ENCODE measurements at places on chromosomes 11 and 22.

DNA sequence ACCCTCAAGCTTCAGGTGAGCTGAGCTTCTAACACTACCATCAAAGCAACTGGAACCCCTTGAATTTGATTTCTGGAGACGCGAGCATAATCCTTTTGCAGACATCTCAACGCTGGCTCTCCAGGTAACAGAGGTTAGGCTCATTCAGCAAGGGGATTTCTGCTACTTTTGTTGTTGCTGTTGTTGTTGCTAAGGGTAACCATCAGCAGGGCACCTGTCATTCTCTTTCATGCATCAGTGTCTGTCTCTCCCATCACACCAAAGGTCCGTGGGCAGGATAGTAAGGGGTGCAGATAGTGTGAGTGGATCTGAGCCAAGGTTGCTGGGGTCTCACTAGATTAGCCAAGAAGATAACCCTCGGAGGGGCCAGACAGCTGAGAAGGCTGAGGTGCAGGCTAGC lies 90.3 kb downstream of the TP53I11 start:
- peaks cover 50% of the 10 kb centered on the region for H3K4me1 ChIP-seq
- H3K4me3 ChIP-seq: no peak overlapping the region
- 0 out of 2 replicates have a peak, but pooled peaks cover 5% of the 10 kb centered on the region for H3K36me3 ChIP-seq
- peaks cover 34% of the 10 kb centered on the region for H3K27me3 ChIP-seq
- DNase-seq: no peak
- no peak overlapping the region for H3K27ac ChIP-seq

DNA sequence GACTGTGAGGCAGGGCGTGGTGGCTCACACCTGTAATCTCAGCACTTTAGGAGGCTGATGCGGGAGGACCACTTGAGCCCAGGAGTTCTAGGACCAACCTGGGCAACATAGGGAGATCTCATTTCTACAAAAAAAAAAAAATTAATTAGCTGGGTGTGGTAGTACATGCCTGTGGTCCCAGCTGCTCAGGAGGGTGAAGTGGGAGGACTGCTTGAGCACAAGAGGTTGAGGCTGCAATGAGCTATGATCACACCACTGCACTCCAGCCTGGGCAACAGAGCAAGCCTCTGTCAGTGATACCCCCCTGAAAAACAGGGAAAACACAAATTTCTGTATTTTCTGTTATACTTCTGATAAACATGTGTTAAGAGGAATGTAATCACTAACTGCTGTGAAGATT lies 57.8 kb upstream of the ARHGAP32 start:
- H3K27me3 ChIP-seq: no peaks in the 10 kb centered on the region
- H3K27ac ChIP-seq: peak overlapping the region; percentile 88
- peak overlapping the region; percentile 81 for H3K4me3 ChIP-seq
- peaks cover 63% of the 10 kb centered on the region for H3K4me1 ChIP-seq
- DNase-seq: no peak
- H3K36me3 ChIP-seq: no peaks in the 10 kb centered on the region

GRCh38 chr22:37079668-37080171 lies 28.2 kb downstream of the KCTD17 start:
- no peak overlapping the region for H3K27ac ChIP-seq
- H3K4me3 ChIP-seq: no peak overlapping the region
- no peaks in the 10 kb centered on the region for H3K36me3 ChIP-seq
- DNase-seq: peak; percentile 41
- H3K27me3 ChIP-seq: peaks cover 34% of the 10 kb centered on the region
- H3K4me1 ChIP-seq: peaks cover 15% of the 10 kb centered on the region

DNA sequence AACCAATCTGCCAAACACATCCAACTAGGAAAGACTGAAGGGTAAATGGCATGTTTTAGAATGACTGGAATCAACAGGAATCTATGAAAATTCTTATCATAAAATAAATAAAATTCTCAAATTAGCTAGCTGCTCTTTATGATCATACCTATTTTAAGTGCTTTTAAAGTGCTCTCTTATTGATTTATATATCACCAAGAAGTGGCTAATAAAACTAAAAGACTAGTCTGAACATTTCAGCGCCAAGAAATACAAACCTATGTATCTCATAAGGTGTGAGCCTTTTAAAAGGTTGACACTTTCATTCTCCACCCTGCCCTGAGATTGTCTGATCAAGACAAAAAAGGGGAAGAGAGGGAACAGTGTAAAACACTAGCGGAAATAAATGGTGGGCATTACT lies 136.8 kb upstream of the ARHGAP42 start:
- no peak overlapping the region for H3K27ac ChIP-seq
- H3K4me1 ChIP-seq: no peaks in the 10 kb centered on the region
- no peaks in the 10 kb centered on the region for H3K36me3 ChIP-seq
- H3K27me3 ChIP-seq: peaks cover 10% of the 10 kb centered on the region

DNA sequence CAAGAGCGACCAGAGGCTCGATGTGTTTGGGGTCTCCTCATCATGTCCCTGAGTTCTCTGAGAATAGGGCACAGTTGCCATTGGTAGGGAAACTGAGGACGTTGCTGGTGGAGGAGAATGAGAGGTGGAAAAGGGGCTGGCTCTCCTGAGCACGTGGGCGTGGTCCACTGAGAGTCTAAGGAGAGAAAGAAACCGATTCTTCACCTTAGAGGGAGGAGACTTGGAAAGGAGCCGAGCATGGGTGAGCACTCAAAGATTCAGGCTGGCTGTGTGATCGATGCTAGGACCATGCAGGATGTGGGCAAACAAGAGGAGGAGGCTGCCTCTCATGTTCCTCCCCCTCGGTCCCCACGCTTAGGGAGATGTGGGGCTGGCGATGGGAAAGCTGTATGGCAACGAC lies 19.8 kb upstream of the TLCD5 start:
- no peak overlapping the region for H3K27ac ChIP-seq
- no peaks in the 10 kb centered on the region for H3K36me3 ChIP-seq
- no peak overlapping the region for H3K4me3 ChIP-seq
- DNase-seq: no peak
- peaks cover 29% of the 10 kb centered on the region for H3K4me1 ChIP-seq

GRCh38 chr11:116353589-116353988 lies 419.2 kb downstream of the BUD13 start:
- no peak overlapping the region for H3K27ac ChIP-seq
- DNase-seq: no peak
- no peaks in the 10 kb centered on the region for H3K4me1 ChIP-seq
- peaks cover 3% of the 10 kb centered on the region for H3K27me3 ChIP-seq
- H3K36me3 ChIP-seq: 0 out of 2 replicates have a peak, but pooled peaks cover under 1% of the 10 kb centered on the region

GRCh38 chr11:32659672-32660071 lies 76.0 kb downstream of the EIF3M start:
- H3K4me1 ChIP-seq: peaks cover 36% of the 10 kb centered on the region
- H3K27ac ChIP-seq: no peak overlapping the region
- H3K4me3 ChIP-seq: no peak overlapping the region
- no peaks in the 10 kb centered on the region for H3K36me3 ChIP-seq
- DNase-seq: no peak

DNA sequence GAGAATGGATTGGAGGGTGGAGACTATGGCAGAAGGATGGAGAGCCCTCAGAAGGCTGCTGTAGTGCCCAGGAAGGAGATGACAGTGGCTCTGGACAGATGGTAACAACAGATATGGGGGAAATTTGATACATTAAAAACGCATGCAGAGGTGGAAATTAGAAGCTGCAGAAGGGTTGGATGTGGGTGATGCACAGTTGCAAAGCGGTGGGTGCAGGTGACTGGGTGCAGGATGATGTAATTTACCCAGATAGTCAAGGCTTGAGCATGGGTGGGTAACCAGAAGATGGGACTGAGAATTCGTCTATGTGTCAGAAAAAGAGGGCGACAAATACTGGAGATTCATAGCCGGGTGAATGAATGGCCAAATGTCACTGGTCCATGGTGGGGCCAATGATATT lies 570.3 kb downstream of the MN1 start:
- H3K4me3 ChIP-seq: no peak overlapping the region
- DNase-seq: no peak
- H3K27ac ChIP-seq: no peak overlapping the region

GRCh38 chr11:115502636-115503082 lies 1.6 kb downstream of the CADM1 start:
- peaks cover 1% of the 10 kb centered on the region for H3K27me3 ChIP-seq
- H3K27ac ChIP-seq: no peak overlapping the region
- H3K4me3 ChIP-seq: no peak overlapping the region
- DNase-seq: no peak

DNA sequence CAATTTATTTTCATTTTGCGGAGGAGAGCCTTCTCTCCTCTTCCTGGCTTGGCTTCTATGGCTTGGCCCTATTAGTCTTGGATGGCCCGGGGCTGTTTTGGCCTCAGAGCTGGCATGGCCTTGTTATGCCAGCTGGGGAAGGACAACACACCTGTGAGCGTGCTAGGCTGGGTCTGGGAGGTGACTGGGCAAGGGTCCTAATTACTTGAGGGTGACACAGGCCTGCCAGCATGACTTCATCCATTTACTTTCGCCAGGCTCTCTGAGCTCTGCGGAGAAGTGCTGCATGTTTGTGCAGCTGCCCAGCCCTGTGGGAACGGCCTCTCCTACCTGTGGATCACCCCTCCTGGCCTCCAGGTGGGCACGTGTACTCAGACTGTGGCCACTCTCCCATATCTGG lies 153.6 kb downstream of the SNX19 start:
- H3K36me3 ChIP-seq: no peaks in the 10 kb centered on the region
- H3K4me1 ChIP-seq: peaks cover 32% of the 10 kb centered on the region
- peaks cover 52% of the 10 kb centered on the region for H3K27me3 ChIP-seq
- DNase-seq: no peak
- no peak overlapping the region for H3K4me3 ChIP-seq

DNA sequence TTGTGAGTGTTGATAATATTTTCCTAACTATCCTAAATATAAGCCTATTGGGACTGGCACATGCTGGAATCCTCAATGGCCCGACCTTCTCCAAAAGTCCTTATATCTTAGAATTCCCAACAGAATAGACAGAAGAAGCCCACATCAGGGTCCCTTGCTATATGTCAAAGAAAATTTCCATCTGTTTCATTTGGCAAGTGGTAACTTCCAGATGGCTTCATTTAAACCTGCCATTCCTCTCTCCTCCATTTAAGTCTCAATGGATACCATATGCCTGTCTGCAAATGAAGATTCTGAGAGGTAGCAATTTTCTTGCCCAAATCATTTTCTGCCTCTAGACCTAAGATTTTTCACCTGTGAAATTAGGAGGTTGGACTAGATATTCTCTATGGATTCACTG lies 73.1 kb upstream of the KCNA4 start:
- no peaks in the 10 kb centered on the region for H3K36me3 ChIP-seq
- H3K4me3 ChIP-seq: no peak overlapping the region
- no peaks in the 10 kb centered on the region for H3K4me1 ChIP-seq
- H3K27ac ChIP-seq: no peak overlapping the region
- no peak for DNase-seq

DNA sequence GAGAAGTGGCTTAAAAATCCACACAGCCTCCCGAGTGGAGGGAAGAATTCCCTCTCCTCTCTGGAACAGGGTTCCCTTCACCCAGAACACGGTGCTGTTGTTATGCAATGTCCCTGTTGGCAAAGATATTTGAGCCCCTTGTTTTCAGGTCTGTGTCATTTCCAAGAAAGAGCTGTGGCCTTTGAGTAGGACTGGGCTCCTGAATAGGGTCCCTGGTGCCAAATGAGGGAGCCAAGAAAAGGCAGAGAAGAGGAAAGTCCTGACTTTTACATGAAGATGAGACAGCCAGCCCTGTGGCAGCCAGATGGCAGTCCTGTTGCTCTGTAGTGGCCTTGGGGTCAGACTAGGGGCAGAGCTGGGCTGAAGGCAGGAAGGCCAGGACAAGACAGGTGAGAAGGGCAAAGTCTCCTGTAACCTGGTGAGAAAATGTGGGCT lies 51.2 kb upstream of the ELF5 start:
- peaks cover 12% of the 10 kb centered on the region for H3K4me1 ChIP-seq
- peaks cover 36% of the 10 kb centered on the region for H3K27me3 ChIP-seq

GRCh38 chr22:44738347-44738715 lies 14.0 kb upstream of the ARHGAP8 start:
- H3K4me3 ChIP-seq: no peak overlapping the region
- H3K4me1 ChIP-seq: no peaks in the 10 kb centered on the region
- H3K27me3 ChIP-seq: peaks cover 17% of the 10 kb centered on the region
- DNase-seq: no peak
- no peaks in the 10 kb centered on the region for H3K36me3 ChIP-seq
- no peak overlapping the region for H3K27ac ChIP-seq

GRCh38 chr22:32558681-32559355 lies 84.2 kb downstream of the FBXO7 start:
- H3K4me1 ChIP-seq: peaks cover 39% of the 10 kb centered on the region
- H3K4me3 ChIP-seq: peak overlapping the region; percentile 43
- H3K36me3 ChIP-seq: no peaks in the 10 kb centered on the region
- H3K27ac ChIP-seq: peak overlapping the region; percentile 80
- peak; percentile 82 for DNase-seq

DNA sequence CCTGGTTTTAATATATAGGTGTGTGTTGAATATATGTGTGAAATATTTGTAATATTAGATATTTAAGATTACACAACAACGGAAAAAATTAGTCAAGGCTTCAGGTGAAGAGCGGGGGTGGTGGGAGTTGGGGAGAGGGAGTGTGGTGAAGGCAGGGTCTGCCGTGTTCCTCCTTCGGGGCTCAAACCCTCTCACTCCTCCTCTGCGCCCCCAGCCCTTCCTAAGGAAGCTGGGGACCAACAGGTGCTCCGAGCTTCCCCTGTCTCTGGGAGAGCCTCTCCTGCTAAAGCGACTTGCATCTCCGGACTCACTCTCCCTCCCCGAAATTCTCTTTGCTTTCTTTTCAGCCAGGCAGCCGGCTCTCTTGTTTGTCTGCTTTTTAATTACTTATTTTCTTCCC lies 960 bp upstream of the CADM1 start:
- no peak for DNase-seq
- no peak overlapping the region for H3K27ac ChIP-seq
- no peak overlapping the region for H3K4me3 ChIP-seq
- peaks cover under 1% of the 10 kb centered on the region for H3K27me3 ChIP-seq

GRCh38 chr11:12120031-12121008 lies 9.9 kb downstream of the MICAL2 start:
- peaks cover 44% of the 10 kb centered on the region for H3K36me3 ChIP-seq
- H3K27me3 ChIP-seq: peaks cover 2% of the 10 kb centered on the region
- H3K4me1 ChIP-seq: peaks cover 91% of the 10 kb centered on the region
- H3K4me3 ChIP-seq: no peak overlapping the region
- no peak for DNase-seq
- peak overlapping the region; percentile 72 for H3K27ac ChIP-seq

GRCh38 chr22:36743011-36743410 lies 32.9 kb downstream of the IFT27 start:
- H3K4me1 ChIP-seq: no peaks in the 10 kb centered on the region
- H3K27me3 ChIP-seq: peaks cover 50% of the 10 kb centered on the region
- H3K4me3 ChIP-seq: no peak overlapping the region
- no peaks in the 10 kb centered on the region for H3K36me3 ChIP-seq
- no peak for DNase-seq

GRCh38 chr11:1225386-1226225 lies 2.7 kb downstream of the MUC5B start:
- no peak overlapping the region for H3K27ac ChIP-seq
- no peak overlapping the region for H3K4me3 ChIP-seq
- H3K4me1 ChIP-seq: no peaks in the 10 kb centered on the region
- DNase-seq: no peak
- H3K36me3 ChIP-seq: no peaks in the 10 kb centered on the region
- H3K27me3 ChIP-seq: peaks cover 6% of the 10 kb centered on the region

GRCh38 chr11:6481924-6482275 lies 599 bp downstream of the TIMM10B start:
- H3K4me3 ChIP-seq: peak overlapping the region; percentile 98
- H3K4me1 ChIP-seq: peaks cover 36% of the 10 kb centered on the region
- peaks cover 3% of the 10 kb centered on the region for H3K27me3 ChIP-seq
- no peak for DNase-seq

GRCh38 chr11:35802672-35803071 lies 140.1 kb downstream of the TRIM44 start:
- peaks cover 27% of the 10 kb centered on the region for H3K36me3 ChIP-seq
- H3K27me3 ChIP-seq: peaks cover 1% of the 10 kb centered on the region
- no peak overlapping the region for H3K27ac ChIP-seq
- peaks cover 24% of the 10 kb centered on the region for H3K4me1 ChIP-seq
- no peak for DNase-seq
- H3K4me3 ChIP-seq: no peak overlapping the region

- no peak within 1 kb of the TSS for H3K4me3 ChIP-seq
- no peaks in the 10 kb centered on the region for H3K36me3 ChIP-seq
- no peaks in the 10 kb centered on the region for H3K4me1 ChIP-seq
- peaks cover 23% of the 10 kb centered on the region for H3K27me3 ChIP-seq
Measured at GRCh38 chr11:67639438-67639859, at the start of gene TBX10. TBX10 (minus strand) TSS chr11:67639763; CDS start chr11:67639472, 291 bp downstream.

Data from HFFc6 (cell line).